ENCODE measurements at places on chromosomes 1 and 21.

GRCh38 chr1:224617410-224618355 lies 1.6 kb downstream of the CNIH3 start:
- DNase-seq: no peak

- no peak for DNase-seq
Observed at GRCh38 chr1:198462365-198463019, 78.0 kb downstream of the ATP6V1G3 start.

GRCh38 chr1:40803447-40803846 lies 19.9 kb downstream of the KCNQ4 start:
- no peak for DNase-seq

DNA sequence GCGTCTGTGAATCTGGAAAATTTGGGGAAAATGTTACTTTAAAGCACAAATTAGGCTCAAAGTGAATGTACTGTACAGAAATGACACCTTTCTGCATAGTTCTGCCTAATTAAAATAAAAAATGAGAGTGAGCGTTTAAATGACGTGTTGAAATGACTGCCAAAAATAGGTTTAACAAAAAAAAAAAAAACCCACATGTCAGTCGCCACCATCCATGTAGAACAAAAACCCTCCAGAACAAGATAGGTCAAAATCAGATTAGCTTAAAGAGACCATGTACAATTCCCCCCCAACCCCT lies 745 bp downstream of the PARP1 start:
- DNase-seq: no peak

GRCh38 chr1:115469703-115470476 lies 131.8 kb upstream of the NGF start:
- DNase-seq: no peak

DNA sequence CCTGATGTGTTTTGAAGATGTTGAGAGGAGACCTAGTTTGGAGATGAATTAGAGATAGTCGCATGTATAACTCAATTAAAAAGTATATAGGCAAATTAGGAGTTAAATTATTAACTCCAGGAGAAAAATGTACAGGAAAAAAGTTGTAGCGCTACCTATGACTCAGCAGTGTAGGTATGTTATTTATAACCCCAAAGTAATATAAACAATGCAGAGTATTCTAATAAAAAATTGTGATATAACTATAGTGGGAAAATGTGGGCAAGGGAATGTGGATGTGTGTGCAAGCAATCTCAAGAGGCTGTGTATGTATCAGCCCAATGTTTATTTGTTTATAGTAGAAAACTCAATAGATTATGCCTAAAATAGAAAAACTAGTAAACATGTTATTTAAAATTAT lies 144.5 kb downstream of the BRINP2 start:
- DNase-seq: no peak

DNA sequence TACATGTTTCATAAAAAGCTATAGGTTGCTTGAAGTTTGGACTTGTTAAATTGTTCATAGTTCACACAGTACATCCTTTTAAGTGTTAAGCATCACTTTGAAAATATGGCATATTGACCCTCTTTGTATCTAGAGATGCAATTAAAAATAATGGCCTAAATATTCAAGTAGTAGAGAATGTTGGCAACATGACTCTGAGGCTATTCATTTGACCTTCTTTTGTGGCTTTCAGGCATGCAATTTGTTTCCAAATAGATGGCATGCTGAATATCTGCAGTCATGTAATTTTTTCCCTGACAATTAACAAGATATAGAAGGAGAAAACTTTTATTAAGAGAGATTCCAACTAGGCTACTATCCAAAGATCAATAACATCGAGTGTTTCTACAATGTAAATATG lies 230.5 kb upstream of the ZRANB2 start:
- DNase-seq: no peak

DNA sequence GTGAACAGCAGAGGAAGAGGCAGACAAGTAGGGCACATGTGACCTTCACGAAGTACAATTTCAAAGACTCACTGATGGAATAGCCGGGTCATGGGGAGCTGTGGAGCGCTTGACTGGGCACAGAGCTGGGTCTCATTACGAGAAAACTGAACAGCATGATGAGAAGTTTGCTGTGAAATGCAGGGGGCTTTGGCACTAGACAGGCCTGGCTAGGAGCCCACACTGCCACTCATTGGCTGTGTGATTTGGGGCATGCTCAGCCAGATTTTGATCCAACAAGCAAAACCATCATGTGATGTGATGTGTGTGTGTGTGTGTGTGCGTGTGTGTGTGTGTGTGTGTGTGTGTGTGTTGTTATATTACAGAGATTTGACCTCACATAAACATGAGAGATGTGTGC lies 4.9 kb upstream of the IFNGR2 start:
- DNase-seq: no peak

GRCh38 chr21:32817208-32817607 lies 45.7 kb upstream of the PAXBP1 start:
- no peak for DNase-seq

- DNase-seq: no peak
Observed at GRCh38 chr1:84367219-84367618, 31.1 kb upstream of the DNASE2B start.

GRCh38 chr1:227424953-227425352 lies 106.7 kb upstream of the CDC42BPA start:
- no peak for DNase-seq

DNA sequence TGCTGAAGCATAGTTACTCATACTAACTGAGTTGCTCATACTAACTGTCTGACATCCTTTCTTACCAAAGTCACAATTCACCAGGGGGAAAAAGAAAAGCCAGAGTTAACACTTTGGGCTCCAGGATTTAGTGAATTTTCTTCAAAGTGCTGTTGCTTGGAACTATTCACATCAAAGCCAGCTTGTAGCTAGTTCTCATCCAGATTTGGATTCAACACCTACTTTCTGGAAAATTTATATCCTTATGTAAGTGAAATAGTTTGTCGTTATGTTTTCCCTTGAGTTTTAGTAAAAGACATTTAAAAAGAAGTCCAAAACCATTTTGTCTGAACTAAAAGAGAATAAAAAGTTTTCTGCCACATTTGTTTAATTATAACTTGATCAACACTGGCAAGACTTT lies 264.6 kb downstream of the BRINP2 start:
- no peak for DNase-seq

- DNase-seq: no peak
Observed at GRCh38 chr1:151158751-151159251, 2.4 kb downstream of the TNFAIP8L2 start.

GRCh38 chr21:15065392-15066122 lies 757 bp upstream of the NRIP1 start:
- DNase-seq: peak; percentile 29

DNA sequence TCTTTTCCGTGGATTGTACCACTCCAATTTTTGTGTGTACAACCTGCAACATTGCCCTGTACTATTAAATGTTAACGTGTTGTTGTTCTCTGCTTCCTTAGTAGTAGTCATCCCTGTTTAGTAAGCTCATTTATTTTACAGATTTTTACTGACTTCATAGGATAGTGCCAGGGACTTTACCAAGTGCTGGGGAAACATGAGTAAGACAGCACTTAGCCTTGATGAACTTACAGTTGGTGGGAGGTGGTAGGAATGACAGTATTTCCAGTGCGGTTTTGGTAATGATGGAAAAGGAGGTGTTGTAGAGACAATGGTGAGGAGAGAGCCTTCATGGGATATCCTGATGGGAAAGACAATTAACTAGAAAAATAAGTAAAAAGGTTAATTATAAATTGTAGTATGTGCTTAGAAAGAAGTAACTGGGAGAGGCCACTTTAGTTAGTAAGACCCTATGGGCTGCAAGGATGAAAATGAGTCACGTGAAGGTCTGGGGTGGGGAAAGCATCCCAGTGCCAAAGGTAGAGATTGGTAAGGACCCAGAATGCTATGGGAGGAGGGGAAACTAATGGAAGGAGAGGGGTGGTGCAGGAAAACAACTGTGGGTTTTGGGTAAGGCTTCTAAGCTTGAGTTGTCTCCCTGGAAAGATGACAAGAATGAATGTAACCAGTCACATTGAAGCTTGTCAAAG lies 1.7 kb downstream of the RLF start:
- no peak for DNase-seq

DNA sequence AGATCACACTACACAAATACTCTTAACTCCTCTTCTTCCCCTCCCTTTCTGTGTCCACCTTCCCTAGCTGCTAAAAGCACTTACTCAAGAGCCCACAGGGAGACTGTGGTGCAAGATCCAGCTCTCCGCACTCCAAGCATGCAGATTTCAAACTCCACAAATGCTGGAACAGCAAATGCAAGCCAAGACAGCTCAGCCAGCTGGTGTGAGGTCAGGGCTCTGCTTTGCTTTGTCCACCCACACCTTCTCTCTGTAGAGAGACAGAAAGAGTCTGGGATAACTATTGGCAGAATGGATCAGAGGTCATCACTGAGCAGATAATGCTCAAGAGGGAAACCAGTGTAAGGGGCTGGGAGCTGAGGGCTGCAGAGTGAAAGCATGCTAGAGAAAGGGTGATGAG lies 45.2 kb upstream of the DPT start:
- no peak for DNase-seq

DNA sequence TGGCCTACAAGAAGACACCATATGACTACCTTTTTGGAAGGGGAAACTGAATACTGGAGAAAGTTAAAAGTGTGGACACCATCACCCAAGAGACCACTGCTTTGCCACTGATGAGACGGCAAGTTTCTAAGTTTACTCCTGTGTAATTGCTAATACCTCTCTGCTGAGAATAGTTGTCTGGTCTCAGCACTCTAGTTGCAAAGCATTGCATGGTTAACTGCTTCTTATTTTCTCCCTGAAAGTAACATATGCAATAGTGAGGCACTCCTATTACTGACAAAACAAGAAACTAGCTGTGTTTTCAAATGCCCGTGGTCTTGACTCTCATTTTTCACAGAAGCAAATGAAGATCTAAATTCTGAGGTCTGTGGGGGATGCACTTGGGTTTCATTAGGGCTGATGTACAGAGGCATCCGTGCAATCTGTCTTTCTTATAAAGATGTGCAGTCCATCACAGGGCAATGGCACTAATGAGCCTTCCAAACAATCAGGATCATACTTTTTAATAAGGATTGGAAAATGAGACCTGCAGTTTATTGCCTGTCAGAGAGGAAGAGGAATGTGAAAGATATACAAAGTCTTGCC lies 62.9 kb downstream of the IFI44 start:
- no peak for DNase-seq

- DNase-seq: peak; percentile 36
Observed at GRCh38 chr1:212749821-212750535, 41.6 kb downstream of the NSL1 start.

Measured in NCI-H1930 (cell line).